ENCODE measurements at places on chromosomes 11 and 22. TPM values are rescaled to one million over a fixed set of nuclear protein-coding genes. Genes with fewer than 3 reads are reported as not detected.

DNA sequence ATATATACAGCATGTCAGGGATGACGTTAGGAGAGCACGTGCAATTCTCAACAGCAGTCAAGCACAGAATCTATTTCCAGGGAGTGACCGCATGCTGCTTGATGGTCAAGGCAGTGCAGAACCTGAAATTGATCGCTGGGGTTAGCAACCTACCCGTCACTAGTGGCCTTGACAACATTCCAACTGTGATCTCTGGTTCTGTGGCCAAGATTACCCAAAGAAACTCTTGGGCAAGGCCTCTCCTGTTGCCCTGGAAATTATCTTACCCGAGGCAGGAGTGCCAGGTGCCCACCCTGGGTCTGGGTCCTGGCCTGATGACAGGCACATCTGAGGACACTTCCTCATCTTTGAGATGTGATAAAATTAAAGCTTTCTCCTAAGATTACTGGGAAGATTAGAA is 2.2 kb downstream of the TM7SF2 start:
- no peak for DNase-seq

DNA sequence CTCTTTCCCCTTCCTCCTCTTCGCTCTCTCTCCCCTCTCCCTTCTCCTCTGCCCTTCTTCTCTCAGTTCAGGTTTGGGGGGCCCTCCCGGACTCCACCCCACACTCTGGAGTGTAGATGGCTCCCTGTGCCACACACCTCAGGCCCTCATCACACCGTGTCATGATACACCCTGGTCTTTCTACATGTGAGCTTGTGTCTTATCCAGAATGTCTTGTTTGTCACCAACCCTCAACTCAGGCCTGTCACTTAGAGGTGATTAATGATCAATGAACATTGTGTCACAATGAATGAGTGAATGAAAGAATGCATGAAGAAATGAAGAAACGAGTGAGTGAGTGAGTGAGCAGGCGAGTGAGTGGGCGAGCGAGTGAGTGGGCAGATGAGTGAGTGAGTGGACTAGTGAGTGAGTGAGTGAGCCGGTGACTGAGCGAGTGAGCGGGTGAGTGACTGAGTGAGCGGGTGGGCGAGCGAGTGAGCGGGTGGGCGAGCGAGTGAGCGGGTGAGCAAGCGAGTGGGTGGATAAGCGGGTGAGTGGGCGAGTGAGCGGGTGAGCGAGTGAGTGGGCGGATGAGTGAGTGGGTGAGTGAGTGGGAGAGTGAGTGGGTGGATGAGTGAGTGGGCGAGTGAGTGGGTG is 33.8 kb downstream of the CAPN1 start:
- no peak for DNase-seq

DNA sequence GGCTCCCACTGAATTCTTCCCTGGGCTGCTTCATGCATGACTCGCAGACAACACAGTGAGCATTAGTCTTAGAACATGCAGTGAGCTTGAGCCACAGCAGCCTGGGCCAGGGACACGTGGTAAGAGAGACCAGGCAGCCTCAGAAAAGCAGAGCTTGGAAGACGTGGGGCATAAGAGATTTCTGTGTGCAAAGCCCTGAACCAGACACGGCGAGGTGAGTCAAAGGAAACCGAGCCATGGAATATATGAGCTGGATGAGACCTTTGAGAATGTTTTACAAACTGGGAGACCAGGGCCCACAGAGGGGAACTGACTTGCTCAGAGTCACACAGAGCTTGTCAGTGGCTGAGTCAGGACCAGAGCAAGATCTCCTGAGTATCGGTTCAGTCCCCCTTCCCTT is 8.5 kb upstream of the FXYD6 start:
- peak; percentile 61 for DNase-seq

- no peak for DNase-seq
Observed at GRCh38 chr11:15141381-15141780, 26.7 kb downstream of the INSC start.

GRCh38 chr11:123264431-123264780 is 69.4 kb upstream of the CLMP start:
- DNase-seq, result no peak

- no peak for DNase-seq
Observed at GRCh38 chr11:79857377-79858214, 416.8 kb upstream of the TENM4 start.

DNA sequence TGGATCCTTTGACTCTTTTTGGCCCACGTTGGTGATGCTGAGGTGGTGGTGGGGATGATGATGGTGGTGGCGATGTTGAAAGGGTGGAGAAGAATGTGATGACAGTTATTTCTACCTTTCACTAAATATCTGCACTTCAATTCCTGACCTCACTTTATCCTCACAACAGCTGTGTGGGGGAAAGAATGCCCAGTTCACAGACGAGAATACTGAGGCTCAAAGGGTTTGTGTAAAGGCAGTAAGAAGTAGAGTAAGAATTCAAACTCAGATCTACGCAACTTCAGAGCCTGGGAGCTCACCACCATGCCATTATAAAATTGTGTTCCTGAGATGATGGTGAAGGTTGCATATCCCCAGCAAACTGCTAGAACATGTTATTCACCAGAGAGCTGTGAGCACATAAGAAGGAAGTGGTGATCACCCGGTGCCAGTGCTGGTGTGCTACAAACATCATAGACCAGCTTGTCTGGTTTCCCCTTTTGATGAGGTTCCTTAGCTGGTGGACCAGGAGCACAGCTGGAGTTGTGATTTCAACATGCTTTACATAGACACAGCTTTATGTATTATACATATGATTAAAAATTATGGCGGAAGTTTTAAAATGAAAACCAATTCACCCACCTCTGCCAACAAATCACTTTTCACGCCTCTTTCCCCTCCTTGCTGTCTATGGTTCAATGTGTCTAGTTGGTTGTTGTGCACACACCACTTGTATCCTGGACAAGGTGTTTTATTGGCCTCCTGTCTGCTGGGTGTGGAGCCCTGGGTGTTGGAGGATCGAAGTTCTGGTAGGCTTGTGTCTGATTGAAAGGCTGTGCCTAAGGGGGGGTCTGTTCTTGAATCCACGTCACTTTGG is 6.2 kb downstream of the ST14 start:
- no peak for DNase-seq

The GPHA2 gene
- polyA plus RNA-seq, result not detected

All from AG04450 (cell line).